ENCODE measurements at places on chromosomes 13 and 19. TPM values are rescaled to one million over a fixed set of nuclear protein-coding genes. Genes with fewer than 3 reads are reported as not detected.

Gene ELSPBP1
- total RNA-seq = not detected

Gene COPE
- 231 TPM for total RNA-seq

Gene FXYD1
- 44.4 TPM for total RNA-seq

Gene SCN1B
- 12.9 TPM for total RNA-seq

Gene KLK12
- not detected for total RNA-seq

Gene KIRREL2
- not detected for total RNA-seq

Gene FLT3LG
- total RNA-seq = 11.5 TPM

Gene ZNF554
- total RNA-seq = 7.1 TPM

Gene INAFM1
- 16.7 TPM for total RNA-seq

Gene DPY19L3
- total RNA-seq = 15.0 TPM

Gene ZNF429
- total RNA-seq = 7.8 TPM

Gene GPR12
- not detected for total RNA-seq

Gene GRWD1
- 28.4 TPM for total RNA-seq

Gene RFPL4AL1
- total RNA-seq = not detected

Gene TLE6
- 0.91 TPM for total RNA-seq

Gene KISS1R
- total RNA-seq = not detected

Gene C19orf85
- total RNA-seq = not detected

Gene FSD1
- total RNA-seq = 0.29 TPM

Gene KLK4
- not detected for total RNA-seq

Gene POU4F1
- total RNA-seq = not detected

Gene TPTE2
- not detected for total RNA-seq

Gene VSTM2B
- total RNA-seq = not detected

Gene ACER1
- not detected for total RNA-seq

Gene RNF113B
- total RNA-seq = not detected

Gene ZNF799
- total RNA-seq = 6.6 TPM

Gene NLRP4
- total RNA-seq = not detected

Gene ZNF888
- total RNA-seq = 3.7 TPM

Gene KRTDAP
- total RNA-seq = not detected

Gene PCDH9
- total RNA-seq = 81.8 TPM

Gene MIA
- total RNA-seq = 2.1 TPM

Gene ZNF534
- total RNA-seq = 0.42 TPM

Gene SLAIN1
- 7.1 TPM for total RNA-seq

Gene RDH8
- not detected for total RNA-seq

Gene RANBP3
- 127 TPM for total RNA-seq

Gene ZNF433
- total RNA-seq = 3.0 TPM

Gene RASGRP4
- 7.8 TPM for total RNA-seq

Gene ZNF536
- total RNA-seq = 2.5 TPM

Gene HCST
- total RNA-seq = not detected

Gene SMIM44
- not detected for total RNA-seq

Gene ZNF682
- 3.7 TPM for total RNA-seq

Gene ACP7
- total RNA-seq = not detected

Gene KLF5
- 2.3 TPM for total RNA-seq

Gene RDH13
- 11.1 TPM for total RNA-seq

Data from esophagus muscularis mucosa (tissue), 4 donors.